ELR (cell line): ENCODE measurements at places on chromosomes 3 and 15.

GRCh38 chr3:126433496-126434263, 39.0 kb downstream of the CFAP100 start:
- no peak for DNase-seq

DNA sequence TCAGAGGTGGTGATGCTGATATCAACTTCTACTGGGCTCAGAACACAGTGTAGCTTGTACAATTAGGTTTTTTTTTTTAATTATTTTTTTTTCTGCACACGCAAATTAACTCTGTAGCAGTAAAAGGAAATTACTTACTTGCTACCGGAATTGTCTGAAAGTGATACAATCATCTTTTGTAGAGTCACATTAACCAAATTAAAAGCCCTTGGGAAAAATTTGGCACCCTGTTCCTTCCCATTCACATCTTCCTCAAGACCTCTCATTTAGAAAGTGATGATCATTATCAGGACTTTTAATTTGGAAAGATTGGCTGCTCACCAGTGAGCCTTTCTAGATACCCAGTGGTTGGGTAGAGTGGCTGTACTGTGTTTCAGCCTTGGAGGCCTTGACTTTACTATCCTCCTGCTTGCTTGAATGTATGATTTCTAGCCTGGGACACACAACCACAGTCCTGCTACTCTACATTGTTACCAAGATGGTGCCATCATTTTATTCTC, 158.3 kb downstream of the ECT2 start:
- no peak for DNase-seq

DNA sequence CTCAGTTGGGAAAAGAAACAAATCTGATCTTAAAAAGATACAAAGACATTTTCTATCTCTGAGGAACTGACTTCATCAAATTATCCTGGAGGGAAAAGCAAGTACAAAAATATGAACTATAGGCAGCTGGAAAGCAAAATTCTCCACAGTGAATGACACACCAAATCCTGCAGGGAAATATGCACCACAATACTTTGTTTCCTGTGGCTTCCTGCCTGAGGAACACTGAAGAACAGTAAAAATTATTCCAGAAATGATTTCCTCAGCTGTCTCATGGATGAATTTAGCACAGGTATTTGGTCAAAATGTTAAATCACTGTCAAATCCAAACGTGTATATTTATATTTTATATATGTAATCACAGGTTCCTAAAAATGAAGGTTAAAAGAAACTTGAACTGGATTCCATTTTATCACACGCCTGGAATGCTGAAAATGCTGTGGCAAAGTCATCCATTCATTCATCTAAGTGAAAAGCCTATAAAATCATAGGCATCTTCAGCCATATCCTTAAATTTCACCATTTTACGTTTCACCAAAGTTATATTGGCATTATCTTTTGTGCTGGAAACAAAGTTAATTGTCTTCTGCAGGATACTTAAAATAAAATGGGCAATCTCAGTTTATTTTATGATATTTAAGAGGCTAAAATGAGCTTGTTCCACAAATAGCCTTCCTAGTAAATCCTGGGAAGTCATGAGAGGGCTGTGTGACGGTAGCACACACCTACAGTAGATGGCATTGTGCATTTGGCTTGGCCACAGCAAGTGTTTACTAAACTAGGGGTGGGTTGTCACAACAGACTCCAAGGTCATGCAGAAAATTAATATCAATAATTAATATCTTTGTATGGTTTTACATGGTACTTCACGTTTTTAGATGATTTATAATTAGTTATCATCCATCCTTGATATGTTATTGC, 19.3 kb upstream of the TSC22D2 start:
- DNase-seq, result peak; percentile 35

DNA sequence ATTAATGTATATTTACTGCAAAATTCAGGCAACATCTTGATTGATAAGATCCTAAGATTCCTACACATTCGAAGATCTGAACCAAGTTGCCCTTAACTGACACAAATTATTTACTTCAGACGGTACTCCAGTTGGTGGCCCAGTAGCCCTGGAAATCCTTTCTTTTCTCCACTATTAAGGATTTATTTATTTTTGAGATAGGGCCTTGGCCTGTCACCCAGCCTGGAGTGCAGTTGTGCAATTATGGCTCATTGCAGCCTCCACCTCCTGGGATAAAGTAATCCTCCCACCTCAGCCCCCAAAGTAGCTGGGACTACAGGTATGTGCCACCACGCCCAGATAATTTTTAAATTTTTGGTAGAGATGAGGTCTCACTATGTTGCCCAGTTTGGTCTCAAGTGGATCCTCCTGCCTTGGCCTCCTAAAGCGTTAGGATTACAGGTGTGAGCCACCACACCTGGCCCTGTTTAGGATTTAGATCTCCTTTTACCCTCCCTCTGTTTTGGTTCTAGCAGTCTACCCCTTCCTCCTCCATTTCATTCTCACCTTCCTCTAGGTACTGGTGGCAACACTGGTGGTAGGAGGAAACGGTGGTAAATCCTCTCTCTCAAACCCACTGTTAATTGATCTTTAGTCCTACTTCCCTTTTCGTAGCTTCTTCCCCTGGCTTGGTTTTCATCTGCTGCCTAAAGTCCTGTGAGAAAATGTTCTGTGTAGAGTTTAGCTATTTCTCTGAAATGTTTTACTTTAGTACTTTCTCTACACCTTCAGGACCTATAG, 12.7 kb upstream of the ZNF609 start:
- no peak for DNase-seq

DNA sequence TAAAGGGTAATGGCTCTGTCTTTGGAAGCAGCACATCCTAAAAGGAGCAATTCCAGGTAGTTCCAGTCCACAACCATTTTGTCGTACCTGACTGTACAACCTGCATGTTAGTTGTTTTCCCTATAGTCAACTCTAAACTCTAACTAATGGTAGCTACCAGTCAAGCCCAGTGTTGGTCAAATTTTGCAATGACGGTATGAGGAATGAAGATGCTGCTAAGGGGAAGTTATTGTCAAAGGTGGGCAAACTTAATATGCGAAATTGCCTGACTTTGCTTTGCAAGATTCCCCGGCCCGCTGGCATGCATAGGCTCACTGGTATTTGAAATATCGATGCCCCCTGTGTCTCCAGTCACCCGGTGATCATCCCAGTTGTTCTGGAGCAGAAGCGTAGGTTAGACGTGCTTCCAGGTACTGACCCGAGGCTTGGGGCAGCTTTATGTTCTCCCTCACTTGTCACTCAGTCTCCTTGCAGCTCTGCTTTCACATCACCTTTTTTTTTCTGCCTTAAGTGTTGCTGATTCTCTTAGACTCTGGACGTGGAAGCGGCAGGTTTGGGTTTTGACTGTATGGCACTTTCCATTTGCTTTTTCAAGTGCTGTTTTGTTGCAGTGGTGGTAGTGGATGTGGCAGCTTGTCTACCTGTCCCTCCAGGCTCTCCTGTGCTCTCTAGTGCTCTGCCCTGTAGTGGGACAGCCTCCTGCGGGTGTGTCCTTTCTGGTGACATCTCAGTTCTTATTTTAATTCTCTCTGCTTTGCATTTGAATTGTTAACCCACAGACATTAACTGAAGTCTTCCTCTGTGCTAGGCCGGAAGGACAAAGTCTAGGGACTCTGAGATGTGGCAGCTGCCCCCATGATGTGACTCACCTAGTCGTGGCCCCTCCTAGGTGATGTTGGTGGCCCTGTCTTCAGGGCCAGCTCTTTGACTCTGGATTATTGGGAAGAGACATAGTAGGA, 95.8 kb upstream of the UMPS start:
- no peak for DNase-seq

- peak; percentile 90 for DNase-seq
These were observed 121.0 kb downstream of the GREM1 start for GRCh38 chr15:32838820-32839219.

DNA sequence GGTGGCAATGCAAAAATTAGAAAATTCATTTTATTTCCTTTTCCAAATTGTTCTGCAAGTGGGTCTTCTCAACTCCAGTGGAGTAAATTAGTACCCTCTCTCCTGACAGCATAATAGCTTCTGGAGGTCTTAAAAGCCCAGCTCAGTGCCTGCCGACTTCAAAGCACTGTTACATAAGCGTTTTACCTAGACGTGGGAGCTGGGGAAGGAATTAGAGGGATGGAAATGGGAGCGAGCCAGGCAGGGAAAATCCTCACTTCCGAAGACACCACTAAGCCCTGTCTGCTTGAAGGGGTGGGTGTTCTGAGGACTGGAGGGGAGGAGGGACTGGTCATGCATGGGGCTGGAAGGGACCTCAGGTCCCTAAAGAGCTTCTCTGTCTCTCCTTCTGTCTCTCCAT, 77.2 kb upstream of the SLC6A1 start:
- no peak for DNase-seq

DNA sequence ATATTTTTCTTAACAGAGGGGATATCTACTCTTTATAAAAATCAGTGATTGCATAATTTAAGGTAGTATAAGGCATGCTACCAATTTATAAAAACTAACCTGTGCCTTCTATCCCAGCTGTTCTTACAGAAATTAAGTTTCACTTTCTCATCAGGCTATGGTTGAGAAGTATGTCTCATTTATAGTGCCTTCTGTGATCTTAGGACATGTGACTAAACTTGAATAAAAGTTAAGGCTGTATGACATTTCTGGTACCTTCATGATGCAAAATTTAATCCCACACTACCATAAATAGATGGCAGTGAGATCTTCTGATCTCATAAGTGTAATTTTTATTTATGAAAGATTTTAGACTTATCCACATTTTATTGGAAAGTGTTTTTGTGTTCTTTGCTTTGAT, 12.6 kb downstream of the TIPARP start:
- peak; percentile 39 for DNase-seq

GRCh38 chr15:90009301-90010022, 8.3 kb downstream of the ZNF710 start:
- no peak for DNase-seq

DNA sequence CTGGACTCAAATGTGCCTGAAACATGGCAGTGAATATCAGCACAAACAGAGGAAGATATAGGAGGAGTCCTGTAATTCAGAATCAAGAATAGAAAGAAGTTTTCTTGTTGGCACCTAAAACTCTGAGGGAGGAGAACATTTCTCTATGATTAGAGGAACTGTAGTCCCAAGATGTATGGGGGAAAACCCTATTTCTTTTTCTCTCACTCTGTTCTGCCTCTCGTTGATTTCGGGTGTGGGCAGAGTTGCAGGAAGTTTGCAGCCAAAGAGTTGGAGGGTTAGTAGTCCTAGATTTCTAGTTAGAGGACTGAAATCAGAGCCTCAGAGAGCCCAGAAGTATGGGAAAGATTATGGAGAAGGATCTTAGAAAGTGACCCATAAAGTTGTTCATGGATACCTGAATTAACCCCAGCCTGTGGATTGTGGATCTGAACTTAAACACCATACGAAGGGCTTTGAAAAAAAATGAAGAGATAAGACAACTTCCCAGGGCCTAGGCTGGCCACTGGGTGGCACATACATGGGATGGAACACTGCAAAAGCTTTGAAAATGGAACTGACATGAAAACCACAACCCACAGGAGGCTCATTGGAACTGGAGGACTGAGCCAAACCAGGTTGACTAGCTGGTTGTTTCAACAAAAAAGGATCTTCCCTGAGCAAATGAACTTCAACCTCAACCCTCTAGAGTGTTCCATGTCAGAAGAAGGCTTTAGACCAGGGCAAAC, 34.6 kb downstream of the FMN1 start:
- DNase-seq, result peak; percentile 9

DNA sequence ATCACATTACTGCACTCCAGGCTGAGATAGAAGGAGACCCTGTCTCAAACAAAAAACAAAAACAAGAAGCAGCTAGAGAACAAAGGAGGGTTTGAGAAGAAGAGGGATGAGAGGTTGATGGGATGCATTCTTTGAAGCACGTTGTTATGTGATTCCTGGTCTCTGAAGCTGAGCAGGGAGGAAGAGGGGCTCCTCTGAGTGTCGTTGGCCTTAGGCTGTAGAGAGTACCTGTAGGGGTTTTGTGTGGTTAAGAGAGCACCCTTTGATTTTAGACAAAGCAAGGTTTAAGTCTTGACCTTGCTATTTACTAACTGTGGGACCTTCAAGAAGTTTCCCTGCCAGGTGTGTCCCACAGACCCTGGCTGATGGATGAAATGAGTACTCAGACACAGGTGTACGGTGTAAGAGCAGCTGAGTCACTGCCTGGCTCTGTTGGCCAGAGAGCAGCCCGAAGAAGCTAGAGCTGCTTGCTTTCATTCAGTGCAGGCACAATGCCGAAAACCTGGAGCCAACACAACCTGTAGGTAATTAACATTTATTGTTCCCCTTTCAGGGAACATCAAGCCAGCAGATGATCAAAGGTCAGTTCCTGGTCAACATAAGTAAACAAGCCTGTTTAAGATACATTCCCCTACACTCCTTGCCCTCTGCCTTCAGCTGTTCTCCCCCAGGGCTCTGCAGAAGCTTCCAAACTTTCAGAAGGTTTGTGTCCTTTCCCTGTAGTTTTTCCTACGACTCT, 67.2 kb downstream of the LRRK1 start:
- no peak for DNase-seq

GRCh38 chr3:112132975-112133448, at the start of gene GCSAM:
Gene GCSAM (minus strand): TSS chr3:112133248. CDS start chr3:112133120, 128 bp downstream.
- no peak for DNase-seq

DNA sequence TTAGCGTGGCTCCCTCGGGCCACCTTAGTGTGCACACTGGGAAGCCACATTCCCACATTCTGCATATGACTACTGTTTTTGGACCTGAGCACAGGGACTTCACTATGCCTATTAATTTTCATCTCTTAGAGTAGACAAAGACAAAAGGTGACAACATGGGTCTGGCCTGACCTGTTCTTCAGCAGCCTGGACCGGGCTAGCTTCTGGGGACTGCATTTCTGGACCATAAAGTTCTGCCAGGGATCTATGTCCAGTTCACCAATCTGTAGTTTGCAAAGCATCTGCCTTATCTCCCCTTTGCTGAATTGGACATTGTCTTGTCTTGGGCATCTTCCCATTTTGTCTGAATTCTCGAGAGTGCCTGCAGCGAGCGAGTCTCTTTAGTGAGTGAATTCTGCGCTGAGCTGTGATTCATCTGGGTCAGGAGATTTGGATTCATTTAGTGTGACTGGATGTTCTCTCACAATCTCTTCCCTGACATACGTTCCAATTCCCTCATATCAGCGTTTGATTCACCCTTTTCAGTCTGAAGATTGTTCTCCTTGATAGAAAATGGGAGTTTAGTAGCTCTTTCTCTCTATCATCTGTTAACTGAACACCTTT, 112.2 kb upstream of the PLXNA1 start:
- no peak for DNase-seq

DNA sequence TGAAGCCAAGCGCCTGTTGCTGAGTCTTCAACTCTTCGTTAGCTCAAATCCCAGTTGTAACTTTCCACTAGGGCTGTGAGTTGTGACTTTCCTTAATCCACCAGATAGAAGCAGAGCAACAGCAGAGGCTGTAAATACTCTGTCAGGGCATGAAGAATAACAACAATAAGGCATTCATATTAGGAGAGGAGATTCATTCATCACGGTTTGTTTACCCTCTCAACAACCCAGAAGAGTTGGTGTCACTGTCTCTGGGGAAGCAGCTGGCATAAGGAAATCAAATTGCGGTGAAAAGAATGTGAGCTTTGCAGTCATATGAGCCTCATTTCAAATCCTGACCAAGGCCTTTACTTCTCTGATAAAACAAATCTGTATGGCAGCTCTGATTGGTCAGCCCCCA, 184.8 kb downstream of the SHQ1 start:
- no peak for DNase-seq

DNA sequence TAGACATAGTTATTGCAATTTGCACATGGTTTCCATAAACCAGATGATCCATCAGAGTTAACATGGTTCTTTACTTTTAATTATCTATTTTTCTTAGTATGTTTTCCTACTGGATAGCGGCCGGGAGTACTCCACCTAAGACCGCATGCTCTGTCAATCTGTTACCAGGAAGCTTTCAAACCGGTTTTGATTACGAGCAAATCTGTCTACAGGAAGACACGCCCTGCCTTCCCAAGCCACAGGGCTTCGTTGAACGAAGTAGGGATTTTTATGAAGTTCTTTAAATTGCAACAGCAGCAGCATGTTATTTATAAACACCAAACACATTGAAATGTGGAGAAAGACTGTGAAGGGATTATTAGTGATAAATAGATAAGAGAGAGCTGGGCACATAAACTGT, 283.3 kb upstream of the ROBO2 start:
- no peak for DNase-seq
